Peyer's patch (tissue), 4 donors: ENCODE measurements at places on chromosomes 7 and 10. TPM values are rescaled to one million over a fixed set of nuclear protein-coding genes. Genes with fewer than 3 reads are reported as not detected.
A peak's percentile ranks its signal among the peaks of the same experiment; 100 is the strongest.

HOXA3 gene
- total RNA-seq = 16.3 TPM

CPVL gene
- 6.3 TPM for total RNA-seq

GRCh38 chr10:48707472-48707871 lies 22.8 kb downstream of the WDFY4 start:
- H3K4me1 ChIP-seq = no peaks in the 10 kb centered on the region
- no peak overlapping the region for H3K27ac ChIP-seq
- no peaks in the 10 kb centered on the region for H3K36me3 ChIP-seq
- no peaks in the 10 kb centered on the region for H3K27me3 ChIP-seq

DNA sequence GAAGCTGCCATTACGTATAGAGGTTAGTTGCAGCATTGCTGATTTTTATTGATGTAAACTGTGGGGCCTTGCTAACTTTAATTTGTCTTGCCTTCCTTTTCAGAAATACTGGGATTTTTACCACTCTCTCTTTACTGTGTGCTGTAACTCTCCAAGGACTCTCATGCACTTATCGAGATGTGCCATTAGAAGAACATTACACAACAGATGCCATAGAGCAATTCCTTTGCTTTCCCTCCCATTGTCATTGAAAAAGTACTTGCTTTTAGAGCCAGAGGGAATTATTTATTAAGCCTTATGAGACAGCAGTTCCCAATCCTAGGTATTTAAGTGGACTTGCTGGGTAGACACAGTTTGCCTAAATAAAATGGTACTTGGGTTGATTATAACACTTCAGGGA lies 51.7 kb downstream of the ASB4 start:
- no peak overlapping the region for H3K4me3 ChIP-seq
- no peaks in the 10 kb centered on the region for H3K36me3 ChIP-seq

DNA sequence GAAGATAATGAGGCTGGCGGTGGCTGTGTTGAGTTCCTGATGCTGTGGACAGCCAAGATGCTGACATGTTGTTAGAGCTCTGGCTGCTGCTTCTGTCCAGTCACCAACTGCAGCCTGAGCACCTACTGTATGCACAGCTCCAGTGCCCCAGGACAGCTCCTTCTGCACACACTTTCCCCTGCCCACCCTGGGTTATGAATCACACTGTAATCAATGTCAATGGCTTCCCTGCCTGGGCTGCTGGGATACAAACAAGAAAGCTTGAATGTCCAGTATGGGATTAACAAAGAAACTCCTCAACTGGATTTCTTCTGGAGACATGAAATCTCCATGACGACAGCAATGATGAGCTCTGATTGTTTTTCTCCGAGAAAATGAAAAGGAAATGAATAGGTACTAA lies 172.0 kb downstream of the GFRA1 start:
- no peaks in the 10 kb centered on the region for H3K36me3 ChIP-seq
- no peak for DNase-seq
- no peak overlapping the region for H3K4me3 ChIP-seq
- no peak overlapping the region for H3K27ac ChIP-seq
- H3K4me1 ChIP-seq = no peaks in the 10 kb centered on the region

DNA sequence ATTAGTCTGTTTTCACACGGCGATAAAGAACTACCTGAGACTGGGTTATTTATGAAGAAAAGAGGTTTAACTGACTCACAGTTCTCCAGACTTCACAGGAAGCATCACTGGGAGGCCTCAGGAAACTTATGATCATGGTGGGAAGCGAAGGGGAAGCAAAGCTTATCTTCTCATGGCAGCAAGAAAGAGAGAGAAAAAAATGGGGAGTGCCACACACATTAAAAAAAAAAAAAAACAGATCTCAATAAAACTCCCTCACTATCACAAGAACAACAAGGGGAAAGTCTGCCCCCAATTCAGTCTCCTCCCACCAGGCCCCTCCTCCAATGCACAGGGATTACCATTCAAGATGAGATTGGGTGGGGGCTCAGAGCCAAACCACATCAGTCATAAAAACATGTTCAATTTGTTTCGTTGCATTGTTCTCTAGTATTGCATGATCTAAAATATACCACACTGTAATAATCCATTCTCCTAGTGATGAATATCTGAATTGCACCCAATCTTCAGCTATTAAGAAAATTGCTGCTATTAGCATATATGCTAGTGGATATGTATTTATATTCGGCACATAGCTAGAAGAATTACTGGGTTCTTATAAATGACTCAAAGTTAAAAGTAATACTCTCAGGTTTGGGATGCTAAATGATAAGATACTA lies 328.9 kb upstream of the KCND2 start:
- no peaks in the 10 kb centered on the region for H3K4me1 ChIP-seq
- no peak overlapping the region for H3K27ac ChIP-seq
- no peaks in the 10 kb centered on the region for H3K36me3 ChIP-seq
- no peak for DNase-seq
- H3K27me3 ChIP-seq = no peaks in the 10 kb centered on the region

ZNF365 gene
- not detected for total RNA-seq

- no peak for DNase-seq
- H3K4me1 ChIP-seq = no peaks in the 10 kb centered on the region
These were observed 27.9 kb downstream of the GSTO2 start for GRCh38 chr10:104296687-104297436.

GRCh38 chr10:11266426-11266825 lies 248.8 kb downstream of the CELF2 start:
- no peak overlapping the region for H3K4me3 ChIP-seq
- no peaks in the 10 kb centered on the region for H3K36me3 ChIP-seq
- H3K4me1 ChIP-seq = peaks cover 6% of the 10 kb centered on the region
- DNase-seq = no peak

ADRA2A gene
- total RNA-seq = 4.6 TPM

GRCh38 chr10:73655990-73656298 lies at the start of gene SYNPO2L:
Gene SYNPO2L (minus strand): TSS chr10:73656029. CDS start chr10:73655922, 107 bp downstream.
- H3K4me3 ChIP-seq = no peak within 1 kb of the TSS
- no peaks in the 10 kb centered on the region for H3K4me1 ChIP-seq
- no peak for DNase-seq

OPN4 gene
- total RNA-seq = not detected

PNLIPRP1 gene
- not detected for total RNA-seq

BMI1 gene
- total RNA-seq = 15.6 TPM

- peak overlapping the region; percentile 90 for H3K27ac ChIP-seq
- DNase-seq = peak; percentile 69
- H3K4me3 ChIP-seq = no peak overlapping the region
These were observed 3.2 kb downstream of the MAFK start for GRCh38 chr7:1533547-1534329.

- DNase-seq = no peak
- H3K4me3 ChIP-seq = no peak overlapping the region
- H3K36me3 ChIP-seq = peaks cover 4% of the 10 kb centered on the region
- no peaks in the 10 kb centered on the region for H3K27me3 ChIP-seq
- H3K4me1 ChIP-seq = no peaks in the 10 kb centered on the region
- no peak overlapping the region for H3K27ac ChIP-seq
These were observed 132.6 kb downstream of the SLC25A13 start for GRCh38 chr7:96189129-96189820.

DNA sequence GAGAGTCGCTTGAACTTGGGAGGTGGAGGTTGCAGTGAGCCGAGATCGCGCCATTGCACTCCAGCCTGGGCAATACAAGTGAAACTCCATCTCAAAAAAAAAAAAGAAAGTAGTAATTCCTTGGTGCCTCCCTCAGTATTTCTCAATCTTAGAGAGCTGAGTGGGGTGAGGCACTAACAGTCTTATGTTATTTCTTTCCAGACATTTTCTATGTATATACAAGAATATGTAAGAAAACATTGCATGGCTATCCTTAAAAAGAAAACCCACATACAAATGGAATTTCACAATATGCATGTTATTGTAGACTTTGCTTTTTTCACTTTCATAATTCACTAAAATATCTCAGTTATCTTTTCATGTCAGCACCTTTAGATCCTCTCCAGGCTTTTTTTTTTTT lies 13.6 kb upstream of the SLF2 start:
- H3K36me3 ChIP-seq = no peaks in the 10 kb centered on the region
- H3K27ac ChIP-seq = no peak overlapping the region
- no peaks in the 10 kb centered on the region for H3K4me1 ChIP-seq
- no peak for DNase-seq

- H3K4me1 ChIP-seq = no peaks in the 10 kb centered on the region
- H3K27ac ChIP-seq = no peak overlapping the region
- no peak overlapping the region for H3K4me3 ChIP-seq
- H3K27me3 ChIP-seq = no peaks in the 10 kb centered on the region
These were observed 191.2 kb upstream of the SHH start for GRCh38 chr7:156003220-156004162.

DNA sequence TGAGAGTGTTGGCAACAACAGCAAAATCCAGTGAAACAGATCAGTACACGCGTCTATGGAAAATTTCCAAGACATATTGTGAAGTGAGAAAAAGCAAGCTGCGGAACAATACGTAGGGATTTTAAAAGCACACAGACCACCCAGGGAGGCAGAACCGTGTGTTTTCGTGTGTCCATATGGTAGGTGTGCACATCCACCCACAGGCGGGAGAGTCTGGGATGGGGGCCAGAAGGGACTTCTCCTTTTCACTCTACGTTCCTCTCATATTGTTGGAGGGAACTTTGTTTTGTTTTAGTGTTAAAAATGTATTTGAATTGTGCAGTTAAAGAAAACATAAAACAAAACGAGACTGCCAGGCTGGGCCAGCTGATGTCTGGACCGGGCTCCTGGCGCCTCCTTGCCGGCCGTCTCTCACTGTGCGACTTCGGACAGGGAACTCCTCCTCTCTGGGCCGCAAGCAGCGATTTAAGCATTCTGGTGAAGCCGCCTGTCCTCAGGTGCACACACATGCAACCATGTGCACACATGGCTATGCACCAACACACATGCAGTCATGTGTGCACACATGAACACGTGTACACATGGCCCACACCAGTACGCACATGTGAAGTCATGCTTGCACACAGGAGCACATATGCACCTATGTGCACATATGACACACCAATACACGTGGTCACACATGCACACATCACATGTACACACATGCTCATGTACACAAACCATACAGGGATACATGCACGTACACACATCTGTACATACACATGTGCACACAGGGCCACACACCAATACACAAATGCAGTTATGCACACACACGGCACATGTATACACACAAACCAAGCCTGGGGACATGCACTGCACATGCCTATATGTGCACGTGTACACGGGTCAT lies 141.1 kb downstream of the ELFN1 start:
- no peak overlapping the region for H3K27ac ChIP-seq
- no peak for DNase-seq
- no peak overlapping the region for H3K4me3 ChIP-seq
- H3K36me3 ChIP-seq = no peaks in the 10 kb centered on the region
- no peaks in the 10 kb centered on the region for H3K27me3 ChIP-seq
- H3K4me1 ChIP-seq = no peaks in the 10 kb centered on the region

BICC1 gene
- 4.2 TPM for total RNA-seq

TMEM140 gene
- total RNA-seq = 39.6 TPM

LIPN gene
- total RNA-seq = not detected

CCDC172 gene
- total RNA-seq = not detected
